ENCODE measurements at places on chromosomes 11 and 22.
A peak's percentile ranks its signal among the peaks of the same experiment; 100 is the strongest.

DNA sequence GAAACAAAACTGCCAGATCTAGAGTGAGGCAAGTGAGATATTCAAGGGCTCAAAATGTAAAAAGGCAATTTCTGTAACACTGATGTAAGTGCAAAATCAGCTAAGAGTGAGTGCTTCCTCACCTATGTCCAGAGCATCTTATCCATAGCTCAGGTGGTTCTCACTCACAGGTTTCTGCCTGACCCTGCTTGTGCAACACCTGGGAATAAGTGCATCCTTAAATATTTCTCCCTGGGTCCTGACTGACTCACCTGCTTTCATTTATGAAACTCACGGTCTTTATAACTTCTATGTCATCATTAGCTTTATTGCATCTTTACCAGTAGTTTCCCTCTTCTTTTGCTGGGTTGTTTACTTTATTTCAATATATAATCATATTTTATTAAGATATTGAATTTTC lies 260.6 kb downstream of the CNTN5 start:
- DNase-seq, result no peak

- no peak for DNase-seq
These were observed 522 bp downstream of the RHOG start for GRCh38 chr11:3840004-3840869.

GRCh38 chr11:29679996-29680395 lies 336.8 kb downstream of the KCNA4 start:
- DNase-seq, result no peak

- no peak for DNase-seq
These were observed 7.7 kb downstream of the ELF5 start for GRCh38 chr11:34505874-34506273.

- peak; percentile 2 for DNase-seq
These were observed 1458.6 kb upstream of the TENM4 start for GRCh38 chr11:80899381-80899780.

GRCh38 chr11:133134314-133135173 lies 397.8 kb downstream of the OPCML start:
- peak; percentile 17 for DNase-seq
